ENCODE measurements at places on chromosomes 16 and 17. TPM values are rescaled to one million over a fixed set of nuclear protein-coding genes. Genes with fewer than 3 reads are reported as not detected.

GRCh38 chr17:61053469-61053868, 346.2 kb upstream of the TBX2 start:
- DNase-seq = no peak

- no peak for DNase-seq
Observed at GRCh38 chr17:27306276-27306835, 12.4 kb downstream of the WSB1 start.

DNA sequence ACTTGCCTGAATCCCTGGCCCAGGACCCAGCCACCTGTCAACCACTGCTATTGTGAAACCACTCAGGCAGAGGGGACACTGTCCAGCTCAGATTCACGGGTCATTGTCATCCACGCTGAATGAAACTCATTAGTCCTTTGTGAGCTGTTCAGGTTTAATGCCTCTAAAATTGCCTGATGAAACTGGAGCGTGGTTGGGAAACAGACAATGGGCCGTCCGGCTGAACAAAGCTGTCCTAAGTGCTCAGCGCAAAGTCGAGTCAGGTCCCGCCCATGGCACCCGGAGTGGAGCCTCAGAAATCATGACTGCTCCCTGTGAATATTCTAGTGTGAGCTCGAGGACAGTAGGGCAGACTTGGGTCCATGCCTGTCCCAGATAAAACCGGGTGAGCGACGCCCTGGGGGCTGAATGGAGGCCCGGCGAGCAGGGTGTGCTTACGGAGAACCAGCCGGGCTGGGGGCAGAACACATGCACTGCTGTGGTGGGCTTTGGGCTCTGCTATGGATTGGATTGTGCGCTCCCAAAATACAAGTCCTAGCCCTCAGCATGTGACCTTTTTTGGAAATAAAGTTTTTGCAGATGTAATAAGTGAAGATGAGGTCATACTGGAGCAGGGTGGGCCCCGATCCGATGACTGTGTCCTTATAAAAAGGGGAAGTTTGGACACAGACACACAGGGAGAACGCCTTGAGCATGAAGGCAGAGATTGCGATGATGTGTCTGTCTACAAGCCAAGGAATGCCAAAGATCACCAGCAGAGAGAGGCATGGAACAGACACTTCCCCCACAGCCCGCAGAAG, 12.9 kb upstream of the CMIP start:
- no peak for DNase-seq

- no peak for DNase-seq
Observed at GRCh38 chr16:81645266-81645694, 133.8 kb upstream of the PLCG2 start.

- DNase-seq = no peak
Observed at GRCh38 chr17:17723354-17724261, 42.4 kb downstream of the RAI1 start.

DNA sequence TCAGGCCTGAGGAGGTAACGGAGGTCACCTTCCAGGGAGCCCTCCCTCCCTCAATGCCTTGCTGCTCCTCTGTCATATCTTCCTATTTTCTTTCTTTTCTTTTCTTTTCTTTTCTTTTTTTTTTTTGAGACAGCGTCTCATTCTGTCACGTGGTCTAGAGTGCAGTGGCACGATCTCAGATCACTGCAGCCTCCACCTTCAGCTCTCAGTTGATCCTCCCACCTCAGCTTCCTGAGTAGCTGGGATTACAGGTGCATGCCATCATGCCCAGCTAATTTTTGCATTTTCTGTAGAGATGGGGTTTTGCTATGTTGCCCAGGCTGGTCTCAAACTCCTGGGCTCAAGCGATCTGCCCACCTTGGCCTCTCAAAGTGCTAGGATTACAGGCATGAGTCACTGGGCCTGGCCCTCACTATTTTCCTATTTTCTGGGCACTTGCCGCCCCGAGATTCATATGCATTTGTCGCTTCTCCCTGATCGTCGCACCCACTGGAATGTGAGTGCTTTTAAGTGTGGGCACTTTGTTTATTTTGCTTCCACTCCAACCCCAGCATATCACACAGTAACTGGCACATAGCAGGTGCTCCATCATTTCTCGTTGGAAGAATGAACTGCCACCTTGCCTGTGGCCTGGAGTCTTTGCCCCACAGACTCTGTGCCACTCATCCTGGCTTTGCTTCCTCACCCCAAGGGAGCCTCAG, 31.7 kb downstream of the CPNE2 start:
- no peak for DNase-seq

GRCh38 chr16:9380221-9380620, 288.8 kb downstream of the HAPSTR1 start:
- no peak for DNase-seq

GRCh38 chr17:44085908-44086307, 15.4 kb downstream of the G6PC3 start:
- no peak for DNase-seq

DNA sequence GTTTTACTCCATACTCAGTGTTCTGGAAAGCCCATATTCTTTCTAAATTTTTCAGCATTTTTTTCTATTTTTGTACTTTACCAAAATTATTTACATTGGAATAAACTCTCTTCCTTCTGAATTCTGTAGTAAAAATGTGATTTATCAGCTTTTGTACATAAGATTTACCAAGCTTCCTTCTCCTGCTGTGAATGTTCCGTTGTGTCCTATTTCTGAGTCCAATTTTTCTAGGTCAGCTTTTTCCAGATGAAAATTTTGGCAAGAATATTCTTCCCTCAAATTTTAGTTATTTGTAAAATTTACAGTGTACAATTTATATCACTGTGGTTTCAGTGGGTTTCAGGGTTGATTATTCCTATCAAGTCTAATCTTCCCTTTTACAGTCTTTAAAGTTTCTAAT, 27.5 kb downstream of the ASPA start:
- no peak for DNase-seq

EPOP gene
- 10.2 TPM for total RNA-seq

GP2 gene
- total RNA-seq = not detected

LITAF gene
- 157 TPM for total RNA-seq

DPEP2 gene
- 18.1 TPM for total RNA-seq

CLEC18B gene
- total RNA-seq = not detected
